ENCODE measurements at places on chromosomes 6 and 20. TPM values are rescaled to one million over a fixed set of nuclear protein-coding genes. Genes with fewer than 3 reads are reported as not detected.
A peak's percentile ranks its signal among the peaks of the same experiment; 100 is the strongest.

NHSL1 gene
- 1.4 TPM for total RNA-seq

NMBR gene
- total RNA-seq = not detected

TPX2 gene
- total RNA-seq = 2.2 TPM

PBOV1 gene
- total RNA-seq = not detected

ANKRD6 gene
- total RNA-seq = 9.6 TPM

SYCP2L gene
- 0.17 TPM for total RNA-seq

SMOC2 gene
- not detected for total RNA-seq

TPMT gene
- 2.7 TPM for total RNA-seq

NEURL2 gene
- 1.1 TPM for total RNA-seq

BFSP1 gene
- 0.10 TPM for total RNA-seq

TRIM40 gene
- not detected for total RNA-seq

- no peaks in the 10 kb centered on the region for H3K27me3 ChIP-seq
- H3K36me3 ChIP-seq = peaks cover 79% of the 10 kb centered on the region
- peak overlapping the region; percentile 89 for H3K27ac ChIP-seq
- H3K4me3 ChIP-seq = peak overlapping the region; percentile 68
Observed at GRCh38 chr20:44990957-44991356, 24.6 kb downstream of the STK4 start.

DNA sequence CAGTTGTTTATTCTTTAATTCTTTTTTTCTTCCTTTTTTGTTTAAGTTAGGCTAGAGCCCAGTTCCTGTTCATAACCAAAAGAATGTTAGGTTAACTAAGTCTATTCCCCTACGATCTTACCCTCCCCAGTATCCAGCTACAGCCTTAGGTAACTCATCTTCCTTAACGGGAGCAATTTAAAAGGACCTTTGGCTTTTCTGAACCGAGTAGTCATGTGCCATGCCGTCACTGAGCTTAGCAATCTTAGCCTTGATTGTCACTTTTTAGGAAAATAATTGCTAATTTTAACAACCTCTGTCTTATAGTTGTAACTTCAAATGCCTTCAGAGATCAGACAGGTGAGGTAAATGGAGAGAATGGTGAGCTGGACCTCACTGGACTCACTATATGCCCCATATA lies 6.2 kb downstream of the METTL24 start:
- H3K36me3 ChIP-seq = no peaks in the 10 kb centered on the region
- no peak overlapping the region for H3K4me3 ChIP-seq
- peaks cover under 1% of the 10 kb centered on the region for H3K4me1 ChIP-seq
- DNase-seq = no peak

- H3K36me3 ChIP-seq = no peaks in the 10 kb centered on the region
- no peak for DNase-seq
- no peaks in the 10 kb centered on the region for H3K27me3 ChIP-seq
- no peaks in the 10 kb centered on the region for H3K4me1 ChIP-seq
- no peak overlapping the region for H3K4me3 ChIP-seq
- no peak overlapping the region for H3K27ac ChIP-seq
Observed at GRCh38 chr6:75438013-75438431, 55.6 kb downstream of the FILIP1 start.

GRCh38 chr20:47480239-47480638 lies 21.4 kb upstream of the NCOA3 start:
- peaks cover 50% of the 10 kb centered on the region for H3K4me1 ChIP-seq
- H3K36me3 ChIP-seq = no peaks in the 10 kb centered on the region
- no peak overlapping the region for H3K4me3 ChIP-seq
- H3K27ac ChIP-seq = peak overlapping the region; percentile 54
- no peaks in the 10 kb centered on the region for H3K27me3 ChIP-seq
- DNase-seq = no peak

DNA sequence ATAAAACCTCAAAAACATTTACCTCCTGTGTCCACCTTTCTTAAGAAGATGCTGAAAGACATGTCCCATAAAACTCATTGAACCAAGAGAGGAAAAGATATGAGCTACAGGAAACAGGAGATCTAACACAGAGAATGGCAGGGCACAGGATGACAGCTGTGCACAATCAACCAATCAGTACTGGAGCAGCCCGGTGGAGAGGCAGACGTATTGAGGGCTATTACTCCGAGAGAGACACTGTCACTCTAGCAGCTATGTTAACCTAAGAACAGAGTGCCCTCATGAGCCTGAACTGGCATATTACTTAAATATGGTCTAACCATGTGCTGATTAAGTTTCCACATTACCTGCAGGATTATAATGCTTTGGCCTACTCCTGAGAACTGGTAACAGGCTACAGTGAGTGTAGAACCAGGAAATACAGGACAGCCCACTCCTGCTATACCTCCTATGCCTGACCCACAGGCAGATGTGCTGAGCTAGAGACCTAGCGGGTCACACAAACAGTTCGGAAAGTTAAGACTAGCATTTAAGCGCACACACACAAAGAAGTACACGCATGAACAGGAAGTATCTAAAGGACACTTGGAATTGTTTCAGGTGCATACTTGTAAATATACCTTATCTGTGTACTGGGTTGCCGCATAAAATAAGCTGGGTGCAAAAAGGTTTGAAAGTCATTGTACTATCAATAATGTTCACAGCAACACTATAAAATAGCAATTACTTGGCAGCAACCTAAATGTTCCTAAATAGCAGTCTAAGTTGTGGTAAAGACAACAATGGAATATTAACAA lies 199.3 kb upstream of the SHLD1 start:
- no peak overlapping the region for H3K4me3 ChIP-seq
- no peaks in the 10 kb centered on the region for H3K27me3 ChIP-seq
- H3K4me1 ChIP-seq = no peaks in the 10 kb centered on the region
- no peak overlapping the region for H3K27ac ChIP-seq
- DNase-seq = no peak

DNA sequence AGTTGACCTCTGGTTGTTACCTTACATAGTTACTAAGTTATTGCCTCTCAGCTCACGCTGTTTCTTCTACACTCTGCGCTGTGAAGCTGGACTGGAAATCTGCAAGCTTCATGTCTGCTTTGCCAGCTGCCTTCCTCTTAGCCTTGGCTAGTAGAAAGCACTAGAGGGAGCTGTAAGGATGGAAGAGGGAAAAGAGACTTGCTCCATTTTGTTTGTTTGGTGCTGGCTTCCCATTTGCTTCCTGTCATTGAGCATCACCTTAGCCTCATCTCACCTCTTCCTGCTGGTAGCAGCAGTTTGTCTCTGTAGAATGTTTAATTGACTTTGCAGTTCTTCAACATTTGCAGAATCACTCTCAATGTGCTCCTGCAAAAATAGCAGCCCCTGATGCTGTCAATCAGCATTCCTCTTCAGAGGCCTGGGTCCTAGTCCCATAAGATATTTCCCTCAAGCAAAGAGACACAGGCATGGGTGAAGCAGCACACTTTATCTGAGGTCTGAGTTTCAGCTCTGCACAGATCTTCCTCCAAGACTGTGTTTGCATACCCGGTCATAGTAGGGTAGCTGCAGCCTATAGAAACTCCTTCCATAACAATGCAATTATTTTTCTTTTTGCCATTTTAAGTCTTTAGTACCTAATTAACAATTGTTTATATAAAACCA lies 302.2 kb upstream of the EPHA7 start:
- no peaks in the 10 kb centered on the region for H3K27me3 ChIP-seq
- DNase-seq = no peak
- no peak overlapping the region for H3K27ac ChIP-seq
- no peak overlapping the region for H3K4me3 ChIP-seq

DNA sequence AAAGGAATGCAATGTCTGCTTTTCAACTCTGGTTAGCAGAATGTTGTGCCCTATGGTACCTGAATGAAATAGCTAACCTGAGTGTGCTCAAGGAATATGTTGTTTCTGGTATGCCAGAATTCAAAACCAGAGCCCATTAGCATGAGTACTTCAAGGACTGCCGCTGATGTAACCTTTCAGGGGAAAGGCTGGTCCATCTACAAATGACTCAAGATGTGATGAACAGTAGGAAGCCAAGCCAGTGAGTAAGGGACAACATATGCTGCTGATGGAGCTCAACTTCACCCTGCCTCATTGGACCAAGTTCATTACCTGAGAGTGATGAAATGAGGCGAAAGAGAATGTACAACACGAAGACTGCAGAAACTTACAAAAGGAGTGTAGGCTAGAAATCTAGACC lies 95.7 kb upstream of the BMP2 start:
- no peak for DNase-seq
- no peak overlapping the region for H3K27ac ChIP-seq
- H3K4me3 ChIP-seq = no peak overlapping the region
- H3K36me3 ChIP-seq = no peaks in the 10 kb centered on the region

GRCh38 chr6:131948692-131949619 lies 2.2 kb downstream of the CCN2 start:
- DNase-seq = no peak
- peaks cover 33% of the 10 kb centered on the region for H3K27me3 ChIP-seq
- no peak overlapping the region for H3K27ac ChIP-seq
- H3K4me3 ChIP-seq = peak overlapping the region; percentile 20
- H3K36me3 ChIP-seq = no peaks in the 10 kb centered on the region

DNA sequence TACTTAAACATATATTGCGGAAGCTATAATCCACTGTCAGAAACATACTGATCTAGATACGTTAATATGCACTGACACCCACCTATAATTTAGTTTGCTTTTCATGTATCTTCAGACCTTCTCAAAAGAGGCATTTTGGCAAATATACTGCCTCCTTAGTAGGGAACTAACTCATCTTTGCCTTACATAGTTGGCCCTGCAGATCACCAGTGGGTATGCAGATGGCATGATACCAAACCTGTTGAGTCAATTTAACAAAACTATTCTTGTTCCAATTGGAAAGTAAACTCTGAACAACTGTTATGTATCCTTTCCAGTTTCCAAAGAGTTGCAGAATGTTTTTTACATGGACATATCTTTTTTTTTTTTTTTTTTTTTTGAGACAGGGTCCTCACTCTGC lies 35.6 kb upstream of the TBC1D20 start:
- H3K4me3 ChIP-seq = no peak overlapping the region
- H3K36me3 ChIP-seq = peaks cover 80% of the 10 kb centered on the region
- no peak overlapping the region for H3K27ac ChIP-seq
- DNase-seq = no peak
- no peaks in the 10 kb centered on the region for H3K27me3 ChIP-seq

- no peak overlapping the region for H3K4me3 ChIP-seq
- peaks cover 16% of the 10 kb centered on the region for H3K4me1 ChIP-seq
- no peak overlapping the region for H3K27ac ChIP-seq
- no peak for DNase-seq
- peaks cover 28% of the 10 kb centered on the region for H3K36me3 ChIP-seq
Observed at GRCh38 chr6:63690221-63690620, 54.6 kb downstream of the PHF3 start.

DNA sequence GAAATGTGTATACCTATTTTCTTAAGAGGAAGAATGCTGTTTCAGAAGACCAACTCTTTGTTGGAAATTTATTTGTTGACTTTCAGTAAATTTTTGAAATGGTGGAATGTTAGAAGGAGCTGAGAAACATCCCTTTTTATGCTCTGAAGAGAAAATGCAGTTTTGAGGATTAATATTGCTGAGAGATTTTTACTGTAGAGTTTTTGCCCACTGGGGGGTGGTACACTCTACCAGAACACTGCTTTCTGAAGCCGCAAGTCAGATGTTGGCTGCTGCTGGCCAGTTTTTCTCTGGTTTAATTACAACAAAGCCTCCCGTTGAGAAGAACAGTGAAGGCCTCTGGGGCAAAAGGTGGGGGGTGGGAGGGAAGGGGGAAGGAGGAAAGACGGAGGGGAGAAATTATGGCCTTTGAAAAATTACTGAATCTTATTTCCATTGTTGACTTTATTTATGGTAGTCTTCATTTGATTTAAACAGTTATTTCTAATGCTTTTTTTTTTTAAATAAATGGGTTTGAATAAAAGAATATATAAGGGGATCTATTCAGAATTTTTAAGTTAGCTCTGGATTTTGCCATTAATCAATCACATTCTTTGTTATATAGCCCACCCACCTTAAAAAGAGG lies 3.0 kb downstream of the FLRT3 start:
- no peak overlapping the region for H3K27ac ChIP-seq
- peaks cover 12% of the 10 kb centered on the region for H3K27me3 ChIP-seq
- no peak for DNase-seq
- no peaks in the 10 kb centered on the region for H3K36me3 ChIP-seq

DNA sequence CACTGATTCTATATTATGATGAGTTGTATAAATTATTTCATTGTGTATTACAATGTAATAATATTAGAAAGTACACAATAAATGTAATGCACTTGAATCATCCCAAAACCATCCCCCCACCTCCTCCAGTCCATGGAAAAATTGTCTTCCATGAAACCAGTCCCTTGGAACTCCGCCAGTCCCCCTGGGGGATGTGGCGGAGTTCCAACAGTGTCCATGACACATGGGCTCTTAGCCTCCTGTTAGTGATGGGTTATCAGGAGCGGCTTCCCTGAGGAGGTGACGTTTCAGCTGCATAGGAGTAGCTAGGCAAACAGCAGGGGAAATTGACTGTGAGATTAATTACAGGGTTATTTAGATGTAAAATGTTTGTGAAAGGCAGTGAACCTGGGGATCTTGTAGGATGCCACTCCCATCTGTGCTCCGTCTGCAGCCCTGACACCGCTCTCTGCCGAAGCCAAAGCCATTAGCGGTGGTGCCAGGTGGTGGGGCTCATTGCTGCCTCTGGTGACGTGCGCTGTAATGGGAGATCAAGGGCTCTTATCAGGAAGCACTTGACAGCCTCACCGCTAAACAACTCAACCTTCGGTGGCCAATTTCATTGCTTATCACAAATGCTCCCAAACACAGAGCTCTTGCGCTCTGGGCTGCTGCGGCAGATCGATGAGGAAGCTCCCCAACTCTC lies 81.6 kb upstream of the MC3R start:
- H3K27me3 ChIP-seq = no peaks in the 10 kb centered on the region
- H3K36me3 ChIP-seq = no peaks in the 10 kb centered on the region
- no peak overlapping the region for H3K4me3 ChIP-seq
- H3K27ac ChIP-seq = no peak overlapping the region
- no peaks in the 10 kb centered on the region for H3K4me1 ChIP-seq

DNA sequence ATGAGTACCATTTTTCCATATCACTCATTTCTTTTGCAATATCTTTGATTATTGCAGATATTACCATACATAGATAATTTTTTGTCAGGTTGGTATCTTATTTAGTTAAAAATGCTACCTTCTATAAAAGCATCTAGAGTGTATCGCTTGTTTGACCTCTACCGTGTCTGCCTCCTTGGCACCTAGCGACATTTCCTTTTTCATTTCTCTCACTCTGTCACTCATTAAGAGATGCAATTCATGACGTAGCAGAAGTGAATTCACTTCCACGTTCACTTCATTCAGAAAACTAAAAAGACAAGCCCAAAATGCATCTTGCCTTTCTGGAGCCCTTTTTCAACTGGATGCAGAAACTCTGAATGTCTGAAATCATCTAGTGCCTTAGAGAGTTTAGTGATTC lies 172.9 kb downstream of the MMS22L start:
- no peak for DNase-seq
- no peaks in the 10 kb centered on the region for H3K4me1 ChIP-seq
- no peak overlapping the region for H3K4me3 ChIP-seq
- peaks cover 15% of the 10 kb centered on the region for H3K27me3 ChIP-seq

All from activated B cell treated with CpG ODN at 0.5 μM for 24 hours (primary cell).